ENCODE measurements at places on chromosomes 3 and 15. TPM values are rescaled to one million over a fixed set of nuclear protein-coding genes. Genes with fewer than 3 reads are reported as not detected.

- no peak overlapping the region for H3K27ac ChIP-seq
- H3K4me1 ChIP-seq: peaks cover 14% of the 10 kb centered on the region
- no peak overlapping the region for H3K4me3 ChIP-seq
- no peaks in the 10 kb centered on the region for H3K36me3 ChIP-seq
- peak; percentile 76 for DNase-seq
Observed at GRCh38 chr15:31200735-31201151, 99.2 kb upstream of the TRPM1 start.

The TM4SF1 gene
- 0.90 TPM for total RNA-seq

DNA sequence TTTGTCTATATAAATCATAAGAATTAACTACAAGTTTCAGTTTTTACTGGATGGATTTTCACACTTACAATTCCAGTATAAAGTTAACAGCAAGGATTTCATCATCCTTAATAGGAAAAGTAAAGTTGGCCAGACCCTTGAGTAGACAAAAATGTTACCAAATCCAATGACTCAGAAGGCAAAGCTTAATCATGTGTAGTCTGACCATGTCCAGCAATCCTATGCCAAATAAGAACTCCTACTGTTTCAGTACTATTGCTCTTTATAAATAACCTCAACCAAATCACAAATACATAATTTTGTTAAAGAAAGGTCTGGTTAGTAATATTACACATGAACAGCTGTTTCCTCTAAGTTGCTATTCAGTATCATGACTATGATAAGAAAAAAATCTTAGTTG lies 35.0 kb downstream of the PLOD2 start:
- peaks cover 9% of the 10 kb centered on the region for H3K36me3 ChIP-seq
- H3K27ac ChIP-seq: 0 out of 2 replicates have a peak overlapping the region, but pooled peaks have one; percentile 84
- H3K27me3 ChIP-seq: no peaks in the 10 kb centered on the region
- DNase-seq: no peak
- H3K4me1 ChIP-seq: peaks cover 2% of the 10 kb centered on the region

GRCh38 chr15:100781061-100781960 lies 98.3 kb upstream of the ALDH1A3 start:
- no peaks in the 10 kb centered on the region for H3K27me3 ChIP-seq
- H3K4me1 ChIP-seq: peaks cover 9% of the 10 kb centered on the region
- H3K4me3 ChIP-seq: no peak overlapping the region
- no peak overlapping the region for H3K27ac ChIP-seq
- H3K36me3 ChIP-seq: no peaks in the 10 kb centered on the region

DNA sequence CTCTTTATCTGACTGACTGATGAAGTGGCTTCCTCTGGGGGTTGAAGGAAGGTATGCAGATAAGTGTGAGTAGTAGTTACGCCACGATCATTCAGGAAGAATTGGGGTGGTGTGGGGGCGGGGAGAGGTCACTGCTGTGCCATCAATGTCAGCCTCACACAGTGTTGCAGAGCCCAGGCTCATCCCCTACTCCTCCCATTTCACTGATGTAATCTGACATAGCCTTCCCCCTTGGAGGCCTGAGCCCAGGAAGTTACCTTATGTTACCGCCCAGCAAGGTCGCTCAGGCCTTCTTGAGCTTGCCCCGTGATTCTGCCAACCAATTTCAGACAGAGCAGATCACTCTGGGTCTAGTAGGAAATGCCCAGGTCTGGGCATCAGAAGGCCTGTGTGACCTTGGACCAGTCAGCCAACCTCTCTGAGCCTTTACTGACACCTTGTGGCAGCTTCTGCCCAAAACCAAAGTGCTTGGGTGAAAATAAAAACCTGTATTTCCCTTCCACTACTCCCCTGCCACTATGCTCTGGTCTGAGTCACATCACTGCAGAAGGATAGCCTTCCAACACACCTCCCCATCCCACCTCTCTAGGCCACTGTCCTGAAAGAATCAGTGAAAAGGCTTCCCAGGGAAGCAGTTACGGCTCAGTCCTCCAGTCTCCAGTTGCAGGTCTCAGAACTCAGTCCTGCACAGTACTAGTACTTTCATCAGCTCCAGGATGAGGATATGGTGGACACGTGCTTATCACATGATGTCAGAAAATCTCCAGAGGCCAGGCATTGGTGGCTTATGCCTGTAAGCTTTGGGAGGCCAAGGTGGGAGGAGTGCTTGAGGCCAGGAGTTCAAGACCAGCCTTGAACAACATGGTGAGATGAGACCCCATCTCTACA lies 28.1 kb upstream of the INSYN1 start:
- DNase-seq: no peak
- H3K27me3 ChIP-seq: no peaks in the 10 kb centered on the region
- no peak overlapping the region for H3K4me3 ChIP-seq
- no peak overlapping the region for H3K27ac ChIP-seq
- H3K4me1 ChIP-seq: peaks cover 44% of the 10 kb centered on the region

GRCh38 chr3:30550246-30550645 lies 56.2 kb upstream of the TGFBR2 start:
- H3K4me3 ChIP-seq: no peak overlapping the region
- peaks cover 14% of the 10 kb centered on the region for H3K36me3 ChIP-seq
- H3K27me3 ChIP-seq: no peaks in the 10 kb centered on the region
- H3K4me1 ChIP-seq: peaks cover 64% of the 10 kb centered on the region
- peak overlapping the region; percentile 80 for H3K27ac ChIP-seq

The PRR20G gene
- not detected for total RNA-seq

- no peak overlapping the region for H3K27ac ChIP-seq
- H3K36me3 ChIP-seq: no peaks in the 10 kb centered on the region
- no peak for DNase-seq
Observed at GRCh38 chr15:99749386-99749785, 16.1 kb upstream of the LYSMD4 start.

The CIP2A gene
- total RNA-seq: 29.3 TPM

The ZMYND10 gene
- total RNA-seq: 0.74 TPM

DNA sequence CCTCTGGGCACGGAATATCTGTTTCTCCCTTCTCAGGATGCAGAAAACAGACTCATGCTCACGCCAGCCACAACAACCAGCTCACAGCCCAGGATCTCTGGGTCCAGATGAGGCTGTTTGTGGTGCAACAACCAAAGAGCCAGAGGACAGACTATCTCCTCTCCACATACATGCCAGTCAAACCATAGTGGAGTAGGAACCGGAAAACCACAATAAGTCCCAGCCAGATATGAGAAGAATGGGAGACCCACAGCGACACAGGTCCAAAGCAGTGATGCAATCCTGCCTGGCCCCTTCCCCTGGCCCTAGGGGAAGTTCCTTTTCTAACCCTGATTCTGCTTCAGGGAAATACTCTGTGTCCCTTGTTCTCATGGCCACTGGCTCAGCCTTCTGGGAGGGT lies 27.6 kb downstream of the MEX3B start:
- DNase-seq: no peak
- no peak overlapping the region for H3K4me3 ChIP-seq
- H3K4me1 ChIP-seq: peaks cover 7% of the 10 kb centered on the region
- H3K27me3 ChIP-seq: peaks cover 6% of the 10 kb centered on the region

DNA sequence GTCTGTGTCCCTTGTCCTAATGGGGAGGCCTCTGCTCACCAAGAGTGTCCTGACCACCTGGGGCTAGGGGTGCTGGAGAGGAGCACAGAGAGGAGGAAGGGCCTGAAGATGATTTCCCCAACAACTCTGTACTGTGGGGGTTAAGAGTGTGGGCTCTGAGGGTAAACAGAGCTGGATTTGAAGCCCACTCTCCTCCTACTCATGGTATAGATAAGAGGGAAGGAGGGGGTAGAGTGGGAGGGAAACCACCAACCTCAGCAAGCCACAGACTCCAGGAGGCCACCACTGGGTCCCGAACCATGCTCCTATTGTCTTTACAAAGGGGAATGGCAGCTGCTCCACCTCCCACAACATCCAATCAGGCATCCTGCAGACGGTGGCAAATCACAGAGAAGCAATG lies 103.6 kb upstream of the RNU6-1 start:
- H3K27ac ChIP-seq: no peak overlapping the region
- DNase-seq: no peak
- peaks cover 23% of the 10 kb centered on the region for H3K4me1 ChIP-seq
- no peak overlapping the region for H3K4me3 ChIP-seq
- H3K36me3 ChIP-seq: 0 out of 2 replicates have a peak, but pooled peaks cover 4% of the 10 kb centered on the region

The AMT gene
- 57.8 TPM for total RNA-seq

GRCh38 chr3:82353306-82354171 lies 592.1 kb upstream of the GBE1 start:
- DNase-seq: no peak
- no peak overlapping the region for H3K4me3 ChIP-seq
- peaks cover 13% of the 10 kb centered on the region for H3K36me3 ChIP-seq
- H3K27me3 ChIP-seq: no peaks in the 10 kb centered on the region

GRCh38 chr15:69532066-69532465 lies 79.4 kb downstream of the RPLP1 start:
- H3K27me3 ChIP-seq: no peaks in the 10 kb centered on the region
- DNase-seq: no peak
- no peak overlapping the region for H3K4me3 ChIP-seq

- no peak overlapping the region for H3K27ac ChIP-seq
- no peaks in the 10 kb centered on the region for H3K36me3 ChIP-seq
- H3K27me3 ChIP-seq: no peaks in the 10 kb centered on the region
- H3K4me1 ChIP-seq: no peaks in the 10 kb centered on the region
- DNase-seq: no peak
Observed at GRCh38 chr15:86855307-86856291, 775.9 kb downstream of the AGBL1 start.

The GHRL gene
- total RNA-seq: 0.35 TPM

The POC1A gene
- total RNA-seq: 31.3 TPM

The SAMD7 gene
- total RNA-seq: not detected

- peaks cover 2% of the 10 kb centered on the region for H3K27me3 ChIP-seq
- H3K36me3 ChIP-seq: no peaks in the 10 kb centered on the region
- no peak for DNase-seq
- H3K27ac ChIP-seq: no peak overlapping the region
- H3K4me1 ChIP-seq: peaks cover 14% of the 10 kb centered on the region
- no peak overlapping the region for H3K4me3 ChIP-seq
Observed at GRCh38 chr3:38740537-38740936, 75.5 kb downstream of the SCN10A start.

GRCh38 chr15:78982736-78983135 lies 37.9 kb upstream of the CTSH start:
- H3K27ac ChIP-seq: no peak overlapping the region
- no peak for DNase-seq
- H3K27me3 ChIP-seq: peaks cover 15% of the 10 kb centered on the region
- peaks cover 11% of the 10 kb centered on the region for H3K4me1 ChIP-seq
- no peak overlapping the region for H3K4me3 ChIP-seq

DNA sequence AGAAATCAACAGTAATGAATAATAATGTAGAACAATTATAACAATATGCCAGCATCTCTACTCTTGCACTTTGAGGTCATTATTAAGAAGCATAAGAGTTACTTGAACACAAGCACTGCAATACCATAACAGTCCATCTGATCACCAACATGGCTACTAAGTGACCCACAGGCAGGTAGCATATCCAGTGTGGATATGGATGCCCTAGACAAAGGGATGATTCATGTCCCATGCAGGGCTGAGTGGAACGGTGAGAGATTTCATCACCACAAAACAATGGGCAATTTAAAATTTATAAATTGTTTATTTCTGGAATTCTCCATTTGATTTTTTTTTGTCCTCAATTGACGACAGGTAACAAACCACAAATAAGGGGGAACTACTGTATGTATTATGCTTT lies 107.7 kb upstream of the TSC22D2 start:
- H3K27me3 ChIP-seq: no peaks in the 10 kb centered on the region
- no peak overlapping the region for H3K27ac ChIP-seq
- DNase-seq: no peak

- DNase-seq: no peak
- H3K27me3 ChIP-seq: no peaks in the 10 kb centered on the region
- no peaks in the 10 kb centered on the region for H3K36me3 ChIP-seq
- no peaks in the 10 kb centered on the region for H3K4me1 ChIP-seq
- no peak overlapping the region for H3K27ac ChIP-seq
Observed at GRCh38 chr3:123376451-123377242, 72.2 kb downstream of the ADCY5 start.

GRCh38 chr3:24490151-24490550 lies 4.5 kb downstream of the THRB start:
- no peak overlapping the region for H3K27ac ChIP-seq
- no peaks in the 10 kb centered on the region for H3K36me3 ChIP-seq
- DNase-seq: no peak
- H3K4me1 ChIP-seq: peaks cover 23% of the 10 kb centered on the region

The MOBP gene
- 0.39 TPM for total RNA-seq

The ZIC1 gene
- 30.3 TPM for total RNA-seq

The PROS1 gene
- 1.7 TPM for total RNA-seq

DNA sequence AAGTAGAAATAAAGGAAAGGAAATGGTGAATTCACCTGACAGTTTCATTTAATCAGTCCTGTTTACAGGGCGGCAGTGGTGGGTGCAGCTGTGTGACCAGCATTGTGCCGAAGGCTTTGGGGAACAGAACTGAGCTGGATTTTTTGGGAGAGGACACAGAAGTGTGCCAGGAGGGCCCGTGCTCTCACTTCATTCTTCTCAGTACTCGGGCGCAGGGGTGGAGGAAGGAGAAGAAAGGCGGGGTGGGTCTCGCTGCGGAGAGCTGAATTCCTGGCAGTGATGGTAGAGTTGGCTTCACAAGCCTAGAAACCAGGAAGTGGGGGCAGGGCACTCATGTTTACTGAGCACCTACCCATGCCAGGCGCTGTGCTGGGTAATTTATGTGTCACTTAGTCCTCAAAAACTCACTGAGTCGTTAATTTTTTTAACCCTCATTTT lies 64.6 kb downstream of the CRTC3 start:
- no peak overlapping the region for H3K27ac ChIP-seq
- DNase-seq: no peak
- no peaks in the 10 kb centered on the region for H3K36me3 ChIP-seq
- H3K4me3 ChIP-seq: no peak overlapping the region

DNA sequence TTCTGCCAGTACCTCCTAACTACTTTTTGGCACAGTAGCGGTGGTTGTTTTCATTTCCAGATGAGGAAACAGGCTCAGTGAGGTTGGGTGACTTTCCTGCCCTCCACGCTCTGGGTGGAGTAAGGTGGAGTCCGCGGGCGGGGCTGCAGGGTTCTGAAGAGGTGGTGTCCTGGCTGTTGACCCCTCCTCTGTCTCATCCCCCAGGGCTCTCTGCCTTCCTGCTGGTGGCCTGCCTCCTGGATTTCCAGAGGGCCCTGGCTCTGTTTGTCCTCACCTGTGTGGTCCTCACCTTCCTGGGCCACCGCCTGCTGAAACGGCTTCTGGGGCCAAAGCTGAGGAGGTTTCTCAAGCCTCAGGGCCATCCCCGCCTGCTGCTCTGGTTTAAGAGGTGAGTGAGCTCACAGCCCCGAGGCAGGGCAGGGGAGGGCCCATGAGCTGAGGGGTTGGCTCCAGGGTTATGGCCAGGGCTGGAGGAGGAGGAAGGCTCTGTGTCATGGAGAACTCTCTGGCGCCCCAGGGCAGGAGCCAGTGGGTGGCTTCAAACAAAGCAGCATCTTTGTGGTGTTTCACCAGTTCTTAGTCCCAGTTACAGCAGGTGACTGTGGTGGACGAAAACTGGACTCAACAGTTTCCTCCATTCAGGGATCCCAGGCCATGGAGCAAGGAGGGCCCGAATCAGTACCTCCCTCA lies 10.4 kb downstream of the SLC28A1 start:
- no peak overlapping the region for H3K4me3 ChIP-seq
- no peaks in the 10 kb centered on the region for H3K27me3 ChIP-seq
- no peak overlapping the region for H3K27ac ChIP-seq
- no peaks in the 10 kb centered on the region for H3K36me3 ChIP-seq
- no peak for DNase-seq

The MAP1A gene
- total RNA-seq: 1.1 TPM

The SLC6A11 gene
- total RNA-seq: 1.5 TPM

The C3orf52 gene
- 10.3 TPM for total RNA-seq

The EXD1 gene
- total RNA-seq: 0.37 TPM

The GOLGA8J gene
- total RNA-seq: 0.33 TPM

The DISP2 gene
- total RNA-seq: 1.0 TPM

The IGSF10 gene
- total RNA-seq: 0.60 TPM
